ENCODE measurements at places on chromosomes 11 and 22.

DNA sequence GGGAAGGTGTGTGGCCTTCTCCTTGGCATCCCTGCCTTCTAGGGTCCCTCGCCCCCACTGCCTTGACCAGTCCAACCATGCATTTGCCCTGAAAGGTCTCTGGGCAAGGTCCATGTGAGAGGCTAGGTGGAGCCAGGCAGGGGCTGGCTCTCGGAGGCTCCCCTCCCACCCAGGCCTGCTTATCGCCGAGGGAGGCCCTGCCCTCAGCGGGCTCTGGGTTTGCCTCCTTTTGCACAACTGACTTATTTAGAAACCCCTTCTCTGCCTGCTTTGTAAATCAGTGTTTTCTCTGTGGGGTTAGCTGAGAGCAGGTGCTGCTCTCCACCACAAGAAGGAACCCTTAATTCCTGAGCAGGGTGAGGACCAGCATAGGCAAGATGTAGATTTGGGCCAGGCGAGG is 47.7 kb downstream of the CD82 start:
- DNase-seq, result no peak

DNA sequence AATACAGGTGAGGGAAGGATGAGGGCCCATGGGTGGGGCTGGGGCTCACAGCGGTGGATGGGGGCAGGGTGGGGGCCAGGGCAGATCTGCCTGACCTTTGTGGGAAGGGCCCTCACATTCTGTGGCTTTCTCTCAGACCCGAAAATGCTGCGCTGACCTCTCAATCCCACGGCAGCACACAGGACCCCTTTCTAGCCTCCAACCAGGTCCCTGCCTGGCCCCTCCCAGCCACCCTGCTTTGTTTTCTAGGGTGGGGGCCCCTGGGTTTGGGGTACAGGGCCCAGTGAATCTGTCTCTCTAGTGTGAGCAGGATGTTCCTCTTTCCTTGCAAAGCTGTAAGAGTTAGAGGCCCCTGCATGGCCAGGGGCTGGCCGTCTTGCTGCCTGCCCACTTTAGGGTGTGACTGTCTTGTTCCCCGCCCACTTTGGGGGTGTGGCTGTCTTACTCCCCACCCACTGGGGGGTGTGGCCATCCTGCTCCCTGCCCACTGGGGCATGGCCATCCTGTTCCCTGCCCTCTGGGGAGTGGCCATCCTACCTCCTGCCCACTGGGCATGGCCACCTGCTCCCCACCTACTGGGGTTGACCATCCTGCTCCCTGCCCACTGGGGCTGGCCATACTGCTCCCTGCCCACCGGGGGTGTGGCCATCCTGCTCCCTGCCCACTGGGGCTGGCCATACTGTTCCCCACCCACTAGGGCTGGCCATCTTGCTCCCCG is 11.5 kb downstream of the PARVG start:
- DNase-seq, result no peak

- DNase-seq, result no peak
These were observed 42.6 kb downstream of the ACER3 start for GRCh38 chr11:76903325-76903724.

- DNase-seq, result peak; percentile 73
These were observed 61.9 kb downstream of the NRXN2 start for GRCh38 chr11:64661146-64661545.

DNA sequence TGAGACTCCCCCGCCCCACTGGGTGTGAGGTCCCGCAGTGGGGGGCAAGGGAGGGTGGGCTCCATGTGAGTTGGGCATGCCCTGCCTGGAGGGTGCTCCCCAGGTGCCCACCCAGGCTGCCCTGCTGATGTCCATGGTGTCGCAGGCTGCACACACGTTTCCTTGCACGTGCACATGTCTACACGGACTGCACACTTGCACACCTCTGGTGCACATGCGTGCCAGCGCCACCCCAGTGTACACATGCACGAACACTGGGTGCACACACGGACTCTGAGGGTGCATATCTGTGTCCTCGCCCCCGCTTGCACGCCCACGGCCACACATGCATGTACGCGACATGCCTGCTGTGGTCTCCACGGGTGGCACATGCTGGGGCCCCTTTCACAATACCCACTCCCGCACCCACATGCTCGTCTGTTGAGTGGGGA is 35.2 kb upstream of the PRODH start:
- no peak for DNase-seq

GRCh38 chr22:25054943-25055511 is 102.5 kb downstream of the KIAA1671 start:
- DNase-seq, result no peak

- peak; percentile 20 for DNase-seq
These were observed 106.8 kb downstream of the CCDC83 start for GRCh38 chr11:85961930-85962363.

DNA sequence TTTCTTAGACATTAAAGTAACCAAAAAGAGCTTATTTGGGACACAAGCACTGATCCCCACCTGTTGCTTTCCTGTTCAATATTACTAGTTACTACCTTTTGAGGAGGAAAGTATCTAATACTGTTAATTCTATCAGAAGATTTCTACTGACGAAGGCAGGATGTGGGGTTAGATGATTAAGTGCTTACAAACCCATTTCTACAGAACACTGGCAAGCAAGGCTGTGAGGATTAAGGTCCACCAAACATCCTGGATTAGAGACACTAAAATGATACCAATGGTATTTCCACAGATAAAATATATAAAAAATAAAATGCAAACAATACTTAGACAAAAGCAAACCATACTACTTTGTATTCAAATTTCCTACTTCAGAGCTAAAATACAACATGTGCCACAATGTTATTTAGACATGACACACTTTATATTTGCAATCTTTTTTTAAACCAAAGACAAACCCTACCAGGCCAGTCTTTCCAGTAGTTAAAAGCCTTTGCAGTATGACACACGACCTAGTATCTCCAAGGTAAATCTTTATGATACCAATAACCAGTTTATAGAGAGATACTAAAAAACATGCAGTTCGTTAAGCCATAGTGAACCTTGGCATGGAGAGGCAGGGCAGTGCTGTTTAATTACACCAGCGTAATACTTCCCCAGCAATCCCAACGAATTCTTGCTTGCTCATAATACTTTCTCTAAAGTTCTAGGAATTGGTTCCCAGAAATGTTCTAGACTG is 71.2 kb upstream of the TP53AIP1 start:
- DNase-seq, result no peak

DNA sequence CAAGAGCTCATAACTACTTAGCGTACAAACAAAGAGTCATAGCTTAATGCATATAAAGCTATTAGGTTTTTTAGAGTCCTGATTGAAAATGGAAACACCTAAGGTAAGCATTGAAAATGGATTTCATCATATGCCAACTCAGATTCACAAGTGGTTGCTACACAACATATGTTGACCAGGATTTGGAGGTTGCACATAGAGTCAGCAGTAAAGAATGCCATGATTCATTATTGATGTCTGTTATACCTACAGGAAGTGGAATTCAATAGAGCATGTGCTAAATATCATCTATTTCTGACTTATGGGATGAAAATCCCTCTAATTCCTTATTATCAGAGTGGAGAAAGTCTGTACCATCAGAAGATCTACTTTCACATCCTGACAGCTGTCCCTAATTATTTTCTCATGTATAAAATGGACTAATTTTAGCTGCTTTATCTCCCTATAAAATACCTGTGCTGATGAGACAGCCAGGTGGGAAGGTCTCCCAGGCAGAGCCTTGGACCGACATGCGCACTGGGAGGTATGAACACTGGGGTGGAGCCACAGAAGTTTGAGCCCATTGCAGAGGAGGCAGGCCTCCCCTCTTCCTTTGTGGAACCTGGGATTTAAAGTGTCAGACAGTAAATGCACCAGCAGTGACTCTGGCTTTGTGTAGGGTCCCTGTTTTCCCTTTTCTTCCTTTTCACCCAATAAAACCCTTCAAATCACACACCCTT is 204.2 kb downstream of the AASDHPPT start:
- no peak for DNase-seq

DNA sequence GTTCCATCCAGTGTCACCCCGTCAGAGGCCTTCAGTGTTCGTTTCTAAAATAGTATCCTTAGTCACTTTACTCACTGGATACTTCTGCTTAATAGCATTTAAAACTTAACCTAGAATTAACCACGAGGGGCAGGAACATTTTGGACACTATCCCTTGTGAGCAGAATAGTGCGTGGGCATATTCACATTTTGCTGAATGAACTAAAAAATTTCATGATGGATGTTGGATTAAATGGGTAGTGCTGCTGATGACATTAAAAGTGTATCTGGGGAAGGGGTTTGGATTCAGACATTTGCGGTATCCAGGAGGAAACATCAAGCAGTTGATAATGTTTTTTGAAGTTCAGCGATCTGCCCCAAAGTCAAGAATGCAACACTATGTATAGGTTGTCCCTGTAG is 750 bp upstream of the NAT10 start:
- no peak for DNase-seq

GRCh38 chr11:28323621-28324020 is 215.4 kb downstream of the METTL15 start:
- DNase-seq, result no peak

GRCh38 chr11:36622431-36623136 is 24.5 kb upstream of the RAG2 start:
- DNase-seq, result no peak

DNA sequence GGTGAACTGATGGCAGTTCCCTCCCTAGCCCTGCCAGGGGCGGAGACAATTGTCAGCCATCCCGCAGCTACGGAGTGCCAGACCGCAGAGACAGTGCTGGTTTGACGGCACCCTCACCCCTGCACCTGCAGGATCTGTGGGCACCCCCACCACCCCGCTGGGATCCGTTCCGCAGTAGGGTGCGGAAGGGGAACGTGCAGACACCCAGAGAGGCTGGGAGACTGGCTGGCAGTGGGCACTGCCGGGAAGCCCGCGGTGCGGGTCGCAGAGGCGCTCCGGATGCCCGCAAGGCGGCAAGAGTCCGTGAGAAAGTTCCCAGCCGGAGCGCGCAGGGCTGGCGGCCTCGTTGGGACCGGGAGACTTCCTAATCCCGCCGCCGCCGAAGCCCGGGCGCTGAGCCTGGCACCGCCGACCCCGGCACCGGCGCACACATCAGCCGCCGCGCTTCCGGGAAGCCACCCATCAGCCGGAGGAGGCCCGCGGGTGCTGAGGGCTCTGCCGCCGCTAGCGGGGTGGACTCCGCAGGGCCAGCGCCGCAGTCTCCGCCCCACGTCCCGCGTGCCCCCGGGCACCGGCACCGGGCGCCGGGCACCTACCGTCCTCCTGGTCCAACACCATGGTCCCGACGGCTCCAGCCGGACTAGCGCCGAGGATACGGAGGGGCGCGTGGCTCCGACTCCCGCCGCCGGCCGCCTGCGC is 4.3 kb upstream of the LMO1 start:
- DNase-seq, result no peak

- DNase-seq, result peak; percentile 83
These were observed 18.2 kb downstream of the ADM start for GRCh38 chr11:10322830-10323792.

GRCh38 chr11:7485186-7486097 is at the start of gene OLFML1:
TSS of gene OLFML1 (plus strand) at chr11:7485506. CDS start at chr11:7485876, 370 bp downstream.
- peak; percentile 86 for DNase-seq

GRCh38 chr22:48021991-48022401 is 1259.5 kb downstream of the TBC1D22A start:
- DNase-seq, result no peak

DNA sequence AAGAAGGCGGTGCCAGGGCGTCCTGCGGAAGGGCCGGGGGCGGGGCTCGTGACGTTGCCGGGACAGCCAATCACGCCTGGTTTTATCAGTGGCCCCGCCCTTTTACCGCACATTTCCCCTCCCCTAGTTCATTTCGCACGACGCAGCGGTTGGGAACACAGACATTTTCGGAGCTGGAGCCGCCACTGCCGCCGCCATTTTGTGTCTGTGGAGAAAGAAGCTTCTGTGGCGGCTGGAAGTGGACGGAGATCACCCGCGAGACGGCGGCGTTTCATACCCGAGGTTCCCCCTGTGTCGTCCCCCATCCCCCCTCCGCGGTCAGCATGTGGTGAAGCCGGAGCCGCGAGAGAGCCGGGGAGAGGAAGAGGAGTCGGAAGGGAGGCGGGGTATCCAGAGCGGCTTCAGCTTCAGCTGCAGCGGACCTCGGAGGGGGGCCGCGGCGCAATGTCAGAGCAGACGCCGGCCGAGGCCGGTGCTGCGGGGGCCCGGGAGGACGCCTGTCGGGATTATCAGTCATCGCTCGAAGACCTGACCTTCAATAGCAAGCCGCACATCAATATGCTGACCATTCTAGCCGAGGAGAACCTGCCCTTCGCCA is at the start of gene PCF11:
Gene PCF11 (plus strand): TSS at position 136 of the 598 bp plus-strand sequence. CDS start 309 bp downstream, at position 445.
- no peak for DNase-seq

DNA sequence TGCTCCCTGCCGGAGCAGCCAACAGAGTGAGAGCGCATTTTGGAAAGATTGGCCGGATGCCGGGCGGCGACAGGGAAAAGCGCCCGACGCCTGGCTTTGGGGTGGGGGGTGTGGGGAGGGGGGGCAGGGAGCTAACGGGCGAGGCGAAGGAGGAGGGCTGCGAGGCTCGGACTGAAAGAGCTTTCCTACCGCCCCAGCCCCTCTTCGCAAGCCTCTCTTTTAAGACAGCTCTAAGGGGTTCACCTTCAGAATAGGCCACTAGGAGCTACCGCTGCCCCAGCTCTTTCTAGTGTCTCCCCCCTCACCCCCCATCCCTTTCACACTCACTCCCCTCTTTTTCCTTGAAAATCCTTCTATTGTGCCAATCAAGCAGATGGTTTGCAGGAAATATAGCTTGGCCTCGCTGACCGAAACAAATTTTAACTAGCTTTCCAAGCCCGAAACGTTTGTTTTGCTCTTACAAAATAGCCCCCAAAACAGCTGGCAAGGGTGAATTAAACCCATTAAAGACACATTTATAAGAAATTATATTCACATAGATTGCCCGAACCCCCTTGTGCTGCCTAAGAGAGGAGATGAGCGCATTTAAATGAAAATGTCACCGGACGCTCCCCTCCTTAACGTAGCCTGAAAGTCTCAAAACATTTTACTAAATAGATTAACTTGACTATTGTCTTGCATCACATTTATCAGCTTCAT is 3.7 kb upstream of the DBX1 start:
- no peak for DNase-seq

DNA sequence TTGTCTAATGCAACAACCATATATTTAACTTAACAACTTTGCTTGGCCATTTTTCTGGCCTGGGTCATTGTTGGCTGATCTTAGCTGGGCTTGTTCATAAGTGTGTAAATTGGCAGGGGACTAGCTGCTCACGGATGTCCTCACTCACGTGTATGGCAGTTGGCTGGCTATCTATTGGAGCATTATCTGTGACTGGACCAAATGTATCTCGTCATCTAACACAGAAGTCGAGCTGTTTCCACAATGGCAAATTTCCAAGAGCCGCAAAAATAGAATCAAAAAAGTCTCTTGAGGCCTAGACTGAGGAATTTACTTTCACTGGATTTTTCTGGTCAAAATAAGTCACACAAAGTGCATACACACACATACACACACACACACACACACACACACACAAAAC is 893.3 kb downstream of the FAM181B start:
- peak; percentile 33 for DNase-seq

DNA sequence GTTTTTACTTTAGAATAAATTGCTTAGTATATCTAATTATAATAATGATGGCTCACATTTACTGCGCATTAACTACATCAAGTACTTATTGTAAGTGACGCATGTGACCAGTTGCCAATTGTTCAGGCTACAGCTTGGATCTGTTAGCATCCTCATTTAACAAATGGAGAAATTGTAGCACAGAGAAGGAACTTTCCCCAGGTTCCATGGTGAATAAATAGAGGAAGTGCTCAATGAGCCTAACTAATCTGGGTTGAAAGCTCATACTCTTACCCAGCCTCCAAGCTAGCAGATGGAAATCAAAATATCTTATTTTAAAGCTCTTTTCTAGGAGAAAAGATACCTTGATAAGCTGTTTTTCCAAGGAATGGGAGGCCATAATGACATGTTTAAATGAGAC is 19.8 kb downstream of the MMP27 start:
- no peak for DNase-seq
